Gastroesophageal sphincter (tissue), 4 donors: ENCODE measurements at places on chromosomes 12 and 14. TPM values are rescaled to one million over a fixed set of nuclear protein-coding genes. Genes with fewer than 3 reads are reported as not detected.

Gene CRIP1
- 30.2 TPM for total RNA-seq

Gene TRIP11
- 39.3 TPM for total RNA-seq

GRCh38 chr14:24422261-24422660 is 7.2 kb downstream of the CBLN3 start:
- no peak for ATAC-seq

Gene KLHDC1
- 7.3 TPM for total RNA-seq

- ATAC-seq, result peak; percentile 57
Measured at GRCh38 chr14:34218881-34219280, 243.2 kb downstream of the SPTSSA start.
